NCI-H2081 treated with DMSO at 0.1 percent for 48 hours (cell line): ENCODE measurements at places on chromosomes 7 and 10.

- DNase-seq = no peak
These were observed 69.1 kb downstream of the INPP5A start for GRCh38 chr10:132606536-132607316.

- DNase-seq = no peak
These were observed 67.7 kb upstream of the ITGA8 start for GRCh38 chr10:15787426-15787825.

- DNase-seq = no peak
These were observed 27.2 kb downstream of the CCM2 start for GRCh38 chr7:45026984-45027773.

GRCh38 chr7:99825873-99826272 is 1.9 kb upstream of the CYP3A43 start:
- no peak for DNase-seq

DNA sequence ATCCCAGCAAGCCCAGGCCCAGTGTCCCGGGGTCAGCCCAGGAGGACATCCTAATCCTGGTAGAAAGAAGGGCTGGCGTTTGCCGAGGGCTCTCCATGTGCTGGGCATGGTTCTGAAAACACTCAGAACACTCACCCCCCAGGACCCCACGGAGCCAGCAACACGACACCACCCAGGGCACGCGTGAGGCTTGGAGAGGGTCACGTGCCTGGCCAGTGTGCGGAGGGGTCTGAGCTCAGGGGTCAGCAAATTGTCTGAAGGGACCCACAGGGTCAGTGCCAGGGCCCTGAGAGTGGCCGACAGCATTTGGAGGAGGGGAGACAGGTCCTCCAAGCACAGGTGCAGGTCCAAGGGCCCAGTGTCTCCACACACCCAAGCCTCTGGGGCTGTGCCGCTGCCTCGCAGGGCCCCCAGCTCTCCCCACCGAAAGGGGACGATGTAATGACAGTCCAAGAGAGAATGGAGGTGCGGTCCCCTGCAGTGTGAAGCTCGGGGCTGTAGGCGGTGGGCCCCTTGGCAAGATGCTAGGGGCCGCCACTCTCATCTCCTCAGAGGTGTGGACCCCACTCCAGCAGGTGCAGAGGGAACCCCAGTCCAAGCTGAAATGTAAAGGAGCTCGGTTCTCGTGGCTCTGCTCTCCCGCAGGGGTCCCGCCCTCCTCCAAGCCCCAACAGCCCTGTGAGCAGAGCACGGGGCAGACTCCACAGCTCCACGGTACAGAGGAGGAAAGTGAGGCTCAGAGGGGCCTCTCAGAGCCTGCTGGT is 7.8 kb downstream of the FOXL3 start:
- no peak for DNase-seq

GRCh38 chr10:127968027-127968441 is 61.1 kb downstream of the PTPRE start:
- no peak for DNase-seq

GRCh38 chr7:159119026-159119741 is 25.5 kb downstream of the VIPR2 start:
- no peak for DNase-seq

- DNase-seq = no peak
These were observed 59.4 kb downstream of the FAM171A1 start for GRCh38 chr10:15311569-15312280.

DNA sequence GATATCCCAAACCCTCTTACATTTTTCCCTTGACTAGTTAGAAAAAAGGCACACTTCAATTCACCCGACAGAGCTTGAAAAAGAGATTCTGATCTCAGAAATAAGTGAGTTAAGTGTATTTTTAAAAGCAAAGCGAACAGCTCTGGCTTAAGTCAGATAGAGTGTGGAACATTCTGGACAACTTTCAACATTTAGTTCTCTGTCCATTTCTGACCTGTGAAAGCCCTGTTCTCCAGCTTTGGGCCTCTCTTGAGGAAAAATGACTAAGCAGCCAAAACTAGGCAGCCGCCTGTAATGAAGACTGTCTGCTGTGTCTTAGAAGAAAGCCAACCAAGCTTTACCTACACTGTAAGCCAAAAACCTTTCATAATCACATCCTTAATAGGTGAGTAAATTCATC is 50.5 kb downstream of the CDK6 start:
- no peak for DNase-seq

GRCh38 chr7:67554986-67555385 is 558.4 kb downstream of the TYW1 start:
- peak; percentile 52 for DNase-seq

DNA sequence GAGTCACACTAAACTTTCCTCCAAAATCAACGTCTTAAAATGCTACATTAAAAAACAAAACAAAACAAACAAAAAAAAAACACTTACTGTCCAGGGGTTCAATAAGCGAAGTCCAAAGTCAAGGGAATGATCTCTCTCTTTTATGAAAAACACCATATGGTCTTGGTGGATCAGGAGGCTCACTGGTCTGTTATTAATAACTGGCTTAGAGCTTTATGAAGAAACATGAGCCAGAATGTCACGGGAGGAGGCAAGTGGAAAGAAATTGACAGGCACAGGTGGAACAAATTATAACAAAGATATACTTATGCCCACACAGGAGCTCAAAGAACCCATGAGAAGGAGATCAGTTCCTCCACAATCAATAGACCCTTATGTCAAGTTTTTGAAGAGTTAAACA is at the start of gene MRLN:
MRLN (minus strand) TSS at position 189 of the 400 bp plus-strand sequence.
- no peak for DNase-seq

GRCh38 chr7:34067005-34067778 is 161.9 kb downstream of the BMPER start:
- DNase-seq = peak; percentile 21

DNA sequence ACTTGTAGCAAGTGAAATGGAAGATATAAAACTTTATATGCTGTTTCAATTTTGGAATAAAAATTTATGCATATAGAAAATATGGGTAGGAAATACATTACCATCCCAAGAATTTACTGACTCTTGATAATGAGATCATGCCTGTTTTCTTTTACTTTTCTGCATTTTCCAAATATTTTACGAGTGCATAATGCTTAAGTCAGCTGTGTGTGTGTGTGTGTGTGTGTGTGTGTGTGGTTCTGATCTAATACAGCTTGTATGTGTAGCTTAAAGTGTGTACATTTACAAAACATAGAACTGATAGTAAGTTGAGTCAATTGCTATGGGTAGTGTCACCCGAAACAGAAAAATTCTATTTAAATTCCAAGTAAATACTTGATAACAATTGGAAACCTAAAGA is 315.9 kb upstream of the LRRN3 start:
- DNase-seq = no peak

DNA sequence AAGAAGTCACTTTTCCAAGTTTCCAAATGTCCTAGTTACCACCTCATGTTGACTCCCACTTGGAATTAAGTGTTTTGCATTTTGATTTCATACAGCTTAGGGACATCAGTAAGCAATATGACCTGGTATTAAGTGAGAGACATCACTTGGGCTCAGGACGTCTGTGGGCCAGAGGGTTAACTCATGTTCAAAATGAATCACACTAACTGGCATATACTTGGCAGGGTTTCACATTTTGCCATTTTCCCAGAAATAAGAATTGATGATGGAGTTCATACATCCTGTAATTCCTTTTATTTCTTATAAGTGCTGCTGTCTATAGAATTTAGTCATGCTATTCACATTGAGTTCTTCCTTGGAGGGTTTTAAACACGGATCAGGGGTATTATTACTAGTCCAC is 516.5 kb downstream of the PHTF2 start:
- DNase-seq = no peak

GRCh38 chr7:2699289-2699620 is 11.3 kb downstream of the AMZ1 start:
- no peak for DNase-seq

DNA sequence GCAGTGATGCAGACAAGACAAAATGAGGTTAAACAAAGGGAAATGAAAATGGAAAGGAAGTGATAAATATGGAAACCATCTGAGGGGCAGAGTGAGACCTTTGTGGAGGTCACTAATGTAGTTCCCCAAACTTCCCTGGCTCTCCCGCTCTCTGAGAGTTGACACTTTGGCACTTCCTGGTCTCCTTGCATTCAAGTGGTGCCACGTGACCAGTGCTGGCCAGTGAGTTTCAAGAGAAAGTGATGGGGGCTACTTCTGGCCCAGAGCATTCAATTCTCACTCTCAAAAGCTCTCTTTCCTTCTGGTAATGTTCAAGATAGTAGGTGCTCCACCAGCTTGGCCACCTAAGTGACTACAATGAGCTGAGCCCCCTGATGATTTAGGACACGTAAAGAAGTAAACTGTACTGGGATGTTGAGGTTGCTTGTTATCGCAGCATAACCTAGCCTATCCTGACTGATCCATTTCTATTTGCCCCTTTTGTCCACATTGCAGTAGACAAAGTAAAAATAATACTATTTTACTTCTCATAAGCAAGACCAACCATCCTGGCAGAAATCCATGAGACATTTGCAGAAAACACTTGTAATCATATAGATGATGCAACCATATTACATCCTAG is 242.0 kb upstream of the YAE1 start:
- DNase-seq = no peak

GRCh38 chr7:127239814-127240213 is 12.9 kb downstream of the GRM8 start:
- DNase-seq = no peak

- DNase-seq = no peak
These were observed 35.0 kb downstream of the IQUB start for GRCh38 chr7:123499211-123499970.

- DNase-seq = no peak
These were observed 227.7 kb downstream of the MAD1L1 start for GRCh38 chr7:2004841-2005725.

DNA sequence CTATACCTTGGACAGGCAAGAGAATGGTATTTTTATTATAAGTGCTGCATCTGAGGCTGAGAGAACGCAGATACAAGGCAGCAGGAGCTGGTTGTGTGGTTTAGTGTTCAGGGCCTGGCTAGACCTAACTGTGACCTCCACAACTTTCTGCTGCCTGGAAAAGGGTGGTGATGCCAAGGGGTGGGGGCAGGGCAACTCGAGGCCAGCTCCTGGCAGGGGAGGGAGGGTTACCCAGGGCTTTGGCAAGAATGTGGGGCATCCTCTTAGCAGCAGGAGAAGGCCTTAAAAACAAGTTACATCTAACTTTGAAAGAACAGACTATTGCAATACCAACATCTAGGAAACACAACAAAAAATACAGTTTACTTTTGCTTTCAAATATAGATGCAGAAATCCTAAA is 13.0 kb downstream of the MXI1 start:
- no peak for DNase-seq

GRCh38 chr7:45165857-45166256 is 8.3 kb downstream of the RAMP3 start:
- DNase-seq = no peak

- no peak for DNase-seq
These were observed 50.3 kb downstream of the FAM53B start for GRCh38 chr10:124693801-124694416.

GRCh38 chr10:30384701-30385201 is 35.7 kb upstream of the MTPAP start:
- DNase-seq = no peak

GRCh38 chr7:44793919-44794318 is 2.6 kb upstream of the PPIA start:
- DNase-seq = no peak

DNA sequence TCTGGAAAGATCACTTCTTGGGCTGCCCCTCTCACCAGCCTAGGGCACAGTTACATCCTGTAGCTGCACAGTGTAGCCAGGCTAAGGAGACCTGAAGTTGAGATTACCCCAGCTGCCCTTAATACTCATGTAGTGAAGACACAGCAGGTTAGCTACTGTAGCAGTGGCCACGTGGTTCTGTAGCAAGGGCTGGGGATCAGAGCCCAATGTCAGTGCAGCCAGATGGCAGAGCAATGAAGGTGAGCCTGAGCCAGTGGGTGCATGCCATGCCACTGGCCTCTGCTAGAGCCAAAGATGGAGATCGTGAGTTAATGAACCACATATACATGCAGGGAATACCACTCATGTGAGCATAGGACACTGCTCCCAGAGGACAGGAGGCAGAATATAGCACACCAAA is 15.5 kb downstream of the AMPH start:
- DNase-seq = no peak

- DNase-seq = no peak
These were observed 126.0 kb upstream of the ANKRD1 start for GRCh38 chr10:91046869-91047268.
